ENCODE measurements at places on chromosomes 6 and 20.

DNA sequence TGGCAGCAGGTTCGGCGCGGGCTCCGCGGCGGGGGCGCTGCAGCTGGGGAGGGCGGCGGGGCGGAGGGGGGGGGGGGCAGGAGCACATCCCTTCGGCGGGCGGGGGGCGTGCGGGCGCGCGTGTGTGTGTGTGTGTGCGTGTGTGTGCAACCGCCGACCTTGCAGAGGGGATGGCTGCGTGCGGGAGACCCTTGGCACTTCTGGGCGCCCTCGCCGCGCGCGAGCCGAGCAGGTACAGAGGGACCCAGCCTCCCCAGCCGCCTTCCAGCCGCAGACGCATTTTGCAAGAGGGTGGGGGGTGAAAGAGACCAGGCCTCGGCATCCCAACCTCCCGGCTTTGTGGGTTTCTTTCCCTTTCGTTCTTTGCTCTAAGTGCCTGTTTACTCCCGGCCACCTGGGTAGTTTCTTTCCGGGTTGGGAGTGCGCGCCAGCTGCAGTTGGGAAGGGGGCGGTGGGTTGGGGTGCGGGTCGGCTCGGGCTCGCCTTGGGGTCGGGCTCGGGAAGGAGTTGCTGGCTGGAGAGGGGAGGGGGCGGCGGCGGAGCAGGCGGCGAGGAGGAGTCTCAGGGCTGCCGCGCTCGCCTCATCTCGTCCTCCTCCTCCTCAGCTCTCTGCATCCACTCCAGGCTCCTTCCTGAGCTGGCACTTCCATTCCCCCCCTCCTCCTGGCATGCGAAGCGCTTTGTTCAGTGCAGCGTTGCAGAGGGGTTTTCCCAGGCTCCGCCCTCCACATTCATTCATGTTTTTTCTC is 620 bp downstream of the HIVEP1 start:
- DNase-seq: peak; percentile 69

DNA sequence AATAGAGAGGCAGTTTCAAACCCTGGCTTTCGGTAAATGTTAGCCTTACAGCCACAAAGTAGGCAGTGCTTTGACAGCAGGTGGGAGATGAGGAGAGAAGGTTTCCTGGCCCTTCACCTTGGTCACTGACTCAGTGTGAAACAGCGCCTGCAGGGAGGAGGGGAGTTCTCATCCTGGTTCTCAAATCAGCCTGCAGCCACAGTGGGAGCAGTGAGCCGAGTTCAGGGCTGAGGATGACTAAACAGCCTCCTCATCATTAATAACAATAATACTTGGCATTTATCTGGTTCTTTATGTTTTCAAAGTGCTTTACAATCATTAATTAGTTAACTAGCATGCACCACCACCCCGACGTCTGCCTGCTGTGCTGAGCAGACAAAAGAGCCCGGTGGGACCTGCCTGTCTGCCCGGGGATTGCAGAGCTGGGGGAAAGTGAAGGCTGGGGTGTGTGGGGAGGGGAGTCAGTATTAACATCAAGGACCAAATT is 59.6 kb downstream of the PRDM1 start:
- no peak for DNase-seq

DNA sequence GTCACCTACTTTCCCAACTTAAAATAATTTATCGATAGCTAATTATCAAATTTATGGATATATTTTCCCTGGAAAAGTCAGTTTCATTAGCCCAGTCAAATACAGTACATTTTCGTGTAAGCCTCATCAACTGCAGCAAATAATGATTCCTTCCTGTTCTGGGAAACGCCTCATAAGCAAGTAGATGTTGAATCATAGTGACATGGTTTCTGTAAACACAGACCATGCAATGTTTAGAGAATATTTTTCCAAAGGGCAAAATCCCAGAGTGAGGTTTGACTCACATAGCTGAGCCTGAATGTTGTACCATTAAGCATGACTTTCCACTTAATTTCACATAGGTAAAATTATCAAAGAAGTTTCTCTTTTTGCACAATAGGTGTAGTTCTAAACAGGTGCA is 16.7 kb upstream of the VNN1 start:
- no peak for DNase-seq

DNA sequence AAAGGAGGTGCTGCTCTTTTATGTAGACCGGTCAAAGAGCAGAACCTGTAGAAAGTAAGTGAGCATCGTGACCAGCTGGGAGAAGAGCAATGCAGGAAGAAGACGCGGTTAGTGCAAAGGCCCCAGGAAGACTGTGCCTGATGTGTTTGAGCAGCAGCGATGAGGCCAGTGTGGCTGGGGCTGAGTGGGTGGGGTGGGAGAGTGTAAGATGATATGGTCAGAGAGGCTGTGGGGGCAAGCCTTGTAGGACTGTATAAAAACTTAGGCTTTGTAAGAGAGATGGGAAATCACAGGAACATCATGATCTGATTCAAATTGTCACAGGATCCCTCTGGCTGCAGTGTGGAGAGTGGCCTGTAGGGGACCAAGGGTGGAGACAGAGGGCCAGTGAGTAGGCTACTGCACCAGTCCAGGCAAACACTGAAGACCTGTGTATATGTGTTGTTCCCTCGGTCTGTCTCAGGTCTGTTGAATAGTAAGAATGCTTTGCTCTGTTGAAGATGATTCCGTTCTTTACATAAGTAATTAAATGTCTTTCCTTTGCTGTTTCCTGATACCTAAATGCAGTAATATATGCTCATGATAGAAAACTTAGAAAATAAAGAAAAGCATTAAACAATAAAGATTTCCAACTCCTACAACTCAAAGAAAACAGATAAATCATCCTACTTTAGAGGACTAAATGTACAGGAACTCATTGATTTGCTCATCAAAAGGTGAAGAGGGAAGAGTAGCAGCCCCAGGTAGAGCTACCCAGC is 23.6 kb upstream of the WFDC2 start:
- DNase-seq: peak; percentile 44

- no peak for DNase-seq
Measured at GRCh38 chr20:60804918-60805630, 447.0 kb upstream of the CDH4 start.

DNA sequence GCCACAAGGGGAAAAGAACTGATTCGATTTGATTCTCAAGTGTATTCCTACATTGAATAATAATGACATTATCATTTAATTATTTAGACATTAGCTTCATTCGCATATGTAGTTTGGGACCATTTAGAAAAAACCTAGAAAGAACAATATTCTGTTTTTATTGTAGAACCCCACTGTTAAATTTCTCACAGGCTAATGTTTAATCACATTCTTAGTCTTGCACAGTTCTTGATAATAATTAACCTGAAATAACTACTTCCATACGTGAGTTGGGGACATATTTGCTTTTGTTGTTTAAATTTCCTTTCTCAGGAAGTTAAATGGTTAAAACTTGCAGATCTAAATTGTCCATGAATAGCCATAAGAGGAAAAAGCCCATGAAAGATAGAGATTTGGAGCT is 275.2 kb downstream of the TFAP2B start:
- no peak for DNase-seq

Measured in CD4-positive, alpha-beta T cell (primary cell).